ENCODE measurements at places on chromosomes 1 and 21.

DNA sequence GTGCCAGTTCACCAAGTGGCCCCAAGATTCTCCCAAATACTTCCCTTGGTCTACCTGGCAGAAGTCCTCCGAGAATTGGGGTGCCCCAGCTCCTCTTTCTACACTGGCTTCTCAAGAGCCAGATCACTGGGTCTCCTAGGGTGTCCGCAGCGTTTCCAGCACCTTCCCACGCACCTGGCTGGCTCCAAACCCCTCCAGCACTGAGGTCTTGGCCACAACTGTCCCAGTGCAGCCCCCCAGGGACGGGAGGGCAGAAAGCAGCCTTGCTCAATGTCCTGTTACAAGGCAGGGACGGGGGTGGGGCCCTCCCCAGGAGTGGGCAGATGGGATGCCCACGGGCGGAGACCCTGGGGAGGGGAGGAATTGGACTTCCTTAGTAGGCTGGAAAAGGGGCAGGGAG is 1.1 kb downstream of the ECE1 start:
- DNase-seq: no peak

GRCh38 chr1:53321366-53321765 is 6.5 kb downstream of the LRP8 start:
- DNase-seq: no peak

- DNase-seq: no peak
These were observed 17.2 kb downstream of the KCNA2 start for GRCh38 chr1:110588991-110589390.

- DNase-seq: no peak
These were observed 906.0 kb downstream of the ADGRL2 start for GRCh38 chr1:82706741-82707140.

GRCh38 chr1:43506233-43506632 is 24.4 kb upstream of the PTPRF start:
- no peak for DNase-seq

DNA sequence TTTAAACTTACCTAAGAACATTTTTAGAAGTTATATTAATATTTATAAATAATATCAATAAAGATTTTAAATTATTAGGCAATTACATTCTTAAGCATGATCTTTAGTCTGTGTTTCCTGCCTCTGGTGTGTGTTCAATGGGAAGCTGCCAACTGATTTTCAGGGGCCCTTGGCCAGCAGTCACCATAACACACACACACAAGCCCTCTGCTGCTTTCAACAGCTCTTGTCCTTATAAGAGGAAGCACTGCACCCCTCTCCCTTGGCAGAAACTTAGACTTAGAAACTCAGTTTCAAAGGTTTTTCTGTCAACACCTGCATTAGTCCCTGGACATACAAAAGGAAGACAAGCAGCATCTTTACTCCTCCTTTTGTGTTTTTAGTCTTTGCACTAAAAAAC is 81.4 kb downstream of the VAV3 start:
- DNase-seq: no peak

GRCh38 chr1:179867493-179868330 is 9.9 kb downstream of the TOR1AIP2 start:
- no peak for DNase-seq

GRCh38 chr1:34896612-34897011 is 32.8 kb downstream of the DLGAP3 start:
- no peak for DNase-seq

DNA sequence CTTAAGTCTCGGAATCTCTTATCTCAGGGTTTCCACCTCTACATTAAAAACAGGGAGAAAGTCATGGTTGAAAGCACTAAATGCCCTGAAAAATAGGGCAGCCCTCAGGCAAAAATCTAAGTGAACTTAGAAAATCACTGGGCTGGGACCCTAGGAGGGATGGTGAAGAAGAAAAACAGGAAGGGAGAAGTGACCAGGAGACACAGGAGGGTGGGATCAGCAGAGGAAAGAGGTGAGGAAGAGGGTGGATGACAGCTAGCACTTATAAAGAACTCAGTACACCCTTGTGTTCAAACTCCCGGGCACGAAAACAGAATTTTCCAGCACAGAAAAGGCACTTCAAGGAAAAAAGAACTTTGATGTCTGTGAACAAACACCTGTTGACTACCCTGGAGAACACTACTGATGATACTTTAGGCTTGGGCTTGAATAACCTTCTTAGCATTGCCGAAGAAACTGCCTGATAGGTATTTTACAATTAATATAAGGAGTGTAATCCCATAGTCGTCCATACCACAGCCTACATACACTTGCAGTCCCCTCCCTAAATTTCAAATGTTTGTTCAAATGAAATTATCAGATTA is 2.0 kb downstream of the CHML start:
- no peak for DNase-seq

DNA sequence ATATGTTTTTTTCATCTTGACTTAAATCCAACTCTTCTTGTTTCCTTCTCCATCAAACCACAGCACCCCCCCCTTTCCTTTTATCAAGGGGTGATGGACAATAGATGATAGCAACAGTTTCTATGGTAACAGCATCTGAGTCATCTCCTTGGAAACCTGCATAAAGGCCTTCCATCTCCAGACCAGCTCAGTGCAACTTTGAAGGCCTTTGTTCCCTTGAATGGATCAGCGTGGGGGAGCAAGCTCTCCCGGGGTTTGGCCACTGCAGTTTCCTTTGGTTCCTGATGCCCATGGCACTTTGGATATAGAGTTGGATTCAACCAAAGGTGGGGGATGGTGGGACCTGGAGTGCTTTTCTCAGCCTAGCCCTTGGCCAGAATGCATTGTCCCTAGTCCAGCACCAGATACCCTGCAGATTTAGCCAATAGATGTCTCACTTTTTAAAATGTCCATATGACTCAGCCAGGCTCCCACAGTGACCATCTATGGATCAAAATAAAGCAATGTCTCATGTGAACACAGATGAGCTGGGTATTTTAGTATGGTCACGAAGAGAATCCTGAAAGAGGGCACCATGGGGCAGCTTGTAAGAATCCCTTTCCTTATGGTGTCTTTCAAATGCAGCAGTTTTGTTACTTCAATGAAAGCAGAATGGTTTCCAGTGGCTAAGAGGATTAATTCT is 127.7 kb downstream of the SPATA46 start:
- DNase-seq: no peak

GRCh38 chr1:59516881-59517280 is 220.0 kb downstream of the FGGY start:
- no peak for DNase-seq
